Right ventricle myocardium superior (tissue), 1 donor: ENCODE measurements at places on chromosomes 7 and 10. TPM values are rescaled to one million over a fixed set of nuclear protein-coding genes. Genes with fewer than 3 reads are reported as not detected.
A peak's percentile ranks its signal among the peaks of the same experiment; 100 is the strongest.

The OR6V1 gene
- not detected for total RNA-seq

The ELOVL3 gene
- 0.22 TPM for total RNA-seq

The MLXIPL gene
- 6.9 TPM for total RNA-seq

The SVOPL gene
- total RNA-seq: not detected

The ANXA11 gene
- 434 TPM for total RNA-seq

The TAF6 gene
- total RNA-seq: 35.8 TPM

The DPYSL4 gene
- 31.7 TPM for total RNA-seq

- DNase-seq: no peak
Measured at GRCh38 chr7:77799078-77799964, 748 bp downstream of the PHTF2 start.

GRCh38 chr10:20903635-20904390, 6.7 kb upstream of the NEBL start:
- DNase-seq: no peak

GRCh38 chr10:132360766-132361447, 28.9 kb downstream of the LRRC27 start:
- DNase-seq: peak; percentile 62

DNA sequence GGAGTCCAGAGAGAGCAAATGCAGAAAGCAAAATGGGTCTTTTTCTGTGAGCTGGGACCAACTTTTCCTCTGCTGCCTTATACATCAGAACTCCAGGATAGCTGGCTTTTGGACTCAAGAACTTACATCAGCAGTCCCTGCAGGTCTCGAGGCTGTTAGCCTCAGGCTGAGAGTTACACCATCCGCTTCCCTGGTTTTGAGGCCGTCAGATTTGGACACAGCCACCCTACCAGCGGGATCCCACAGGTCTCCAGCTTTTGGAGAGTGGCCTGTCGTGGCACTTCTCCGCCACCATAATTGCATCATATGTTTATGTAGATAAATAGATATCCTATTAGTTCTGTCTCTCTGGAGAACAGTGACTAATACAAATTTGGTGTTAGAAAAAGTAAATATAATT, 64.2 kb downstream of the TRIL start:
- no peak for DNase-seq

DNA sequence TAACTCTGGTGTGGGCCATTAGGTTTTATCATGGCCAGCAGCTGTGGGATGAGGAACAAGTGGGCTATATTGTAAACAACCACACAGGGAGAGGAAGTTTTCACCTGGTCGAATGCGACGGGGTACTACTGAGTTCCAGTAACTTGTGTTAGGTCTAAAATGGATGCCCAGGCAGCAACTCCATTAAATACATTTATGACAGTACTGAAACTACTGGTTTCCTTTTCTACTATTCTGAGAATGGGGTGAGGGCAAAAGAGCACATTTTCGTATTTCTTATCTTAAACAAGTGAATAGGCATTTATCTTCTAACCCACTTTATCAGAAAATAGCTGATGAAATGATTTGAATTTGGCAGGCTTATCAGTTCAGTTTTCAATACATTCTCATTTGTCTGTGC, 109.7 kb downstream of the C1GALT1 start:
- DNase-seq: no peak
